ENCODE measurements at places on chromosomes 12 and 14. TPM values are rescaled to one million over a fixed set of nuclear protein-coding genes. Genes with fewer than 3 reads are reported as not detected.

DNA sequence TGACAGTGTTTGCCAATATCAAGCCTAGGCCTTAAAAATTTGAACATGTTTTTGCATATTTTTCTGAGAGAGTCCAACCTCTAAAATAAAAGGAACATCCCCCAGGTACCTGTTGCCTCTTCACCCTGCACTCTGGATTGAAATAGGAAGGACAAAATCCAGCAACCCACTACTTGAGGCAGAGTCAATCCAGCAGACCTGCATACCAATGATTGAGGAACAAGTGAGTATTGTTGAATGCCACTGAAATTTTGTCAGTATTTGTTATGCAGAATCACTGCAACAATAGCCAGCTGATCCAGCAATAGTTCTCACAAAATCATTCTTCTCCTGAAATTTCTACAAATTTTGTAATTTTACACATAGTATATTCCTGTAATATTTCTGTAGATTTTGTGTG lies 460.6 kb upstream of the FOXG1 start:
- DNase-seq = no peak

The LUM gene
- not detected for total RNA-seq

The STON2 gene
- 1.7 TPM for total RNA-seq

GRCh38 chr14:32478050-32478449 lies 149.0 kb downstream of the AKAP6 start:
- DNase-seq = no peak

DNA sequence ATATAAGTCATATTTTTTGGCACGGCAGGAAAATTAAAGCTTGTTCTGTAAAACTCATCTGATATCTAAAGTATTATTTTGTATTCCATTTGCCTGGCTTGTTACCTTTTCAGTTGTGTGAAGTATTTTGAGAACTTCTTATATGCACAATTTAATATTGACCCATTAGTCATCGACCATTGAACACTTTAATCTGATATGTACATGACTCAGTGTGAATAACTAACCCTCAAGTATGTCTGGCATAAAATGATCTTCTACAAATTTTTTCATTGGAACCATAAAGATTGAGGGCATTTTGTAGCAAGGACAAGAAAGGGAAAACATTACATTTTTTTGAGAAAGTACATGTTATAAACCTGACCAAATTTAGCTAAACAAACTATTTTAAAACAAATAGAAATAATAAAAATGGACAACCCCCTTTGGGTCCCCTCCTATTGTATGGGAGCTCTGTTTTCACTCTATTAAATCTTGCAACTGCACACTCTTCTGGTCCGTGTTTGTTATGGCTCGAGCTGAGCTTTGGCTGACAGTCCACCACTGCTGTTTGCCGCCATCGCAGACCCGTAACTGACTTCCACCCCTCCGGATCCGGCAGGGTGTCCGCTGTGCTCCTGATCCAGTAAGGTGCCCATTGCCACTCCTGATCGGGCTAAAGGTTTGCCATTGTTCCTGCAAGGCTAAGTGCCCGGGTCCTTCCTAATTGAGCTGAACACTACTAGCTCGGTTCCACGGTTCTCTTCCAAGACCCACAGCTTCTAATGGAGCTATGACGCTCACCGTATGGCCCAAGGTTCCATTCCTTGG lies 118.8 kb downstream of the SLC6A15 start:
- DNase-seq = no peak

- DNase-seq = no peak
Measured at GRCh38 chr14:90995785-90996184, 64.7 kb downstream of the RPS6KA5 start.

The SLC5A8 gene
- total RNA-seq = not detected

The SERPINA9 gene
- total RNA-seq = not detected

The SDR39U1 gene
- total RNA-seq = 100 TPM

GRCh38 chr12:120468821-120469449 lies 613 bp downstream of the SRSF9 start:
- peak; percentile 40 for DNase-seq

The MYH7 gene
- total RNA-seq = not detected

DNA sequence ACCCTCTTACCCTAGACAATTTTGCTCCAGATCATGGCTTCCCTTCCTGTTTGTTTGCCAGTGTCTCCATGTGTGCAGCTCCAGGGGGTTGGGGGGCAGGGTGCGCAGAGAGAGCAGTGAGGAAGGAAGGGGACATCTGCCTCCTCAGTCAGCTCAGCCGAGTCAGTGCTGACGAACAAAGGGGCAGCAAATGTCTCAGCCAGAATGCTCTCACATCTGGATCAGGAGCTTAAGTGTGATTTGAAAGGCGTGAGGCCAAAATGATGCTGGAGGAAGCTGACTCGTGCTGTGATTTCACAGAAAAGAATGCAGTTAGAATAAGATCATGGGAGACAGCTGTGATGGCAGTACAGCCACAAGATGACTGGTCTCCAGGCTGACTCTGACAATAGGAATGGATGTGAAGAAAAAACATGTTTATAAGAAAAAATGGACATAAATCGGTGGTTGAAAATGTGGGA lies 27.1 kb upstream of the CDK17 start:
- no peak for DNase-seq

DNA sequence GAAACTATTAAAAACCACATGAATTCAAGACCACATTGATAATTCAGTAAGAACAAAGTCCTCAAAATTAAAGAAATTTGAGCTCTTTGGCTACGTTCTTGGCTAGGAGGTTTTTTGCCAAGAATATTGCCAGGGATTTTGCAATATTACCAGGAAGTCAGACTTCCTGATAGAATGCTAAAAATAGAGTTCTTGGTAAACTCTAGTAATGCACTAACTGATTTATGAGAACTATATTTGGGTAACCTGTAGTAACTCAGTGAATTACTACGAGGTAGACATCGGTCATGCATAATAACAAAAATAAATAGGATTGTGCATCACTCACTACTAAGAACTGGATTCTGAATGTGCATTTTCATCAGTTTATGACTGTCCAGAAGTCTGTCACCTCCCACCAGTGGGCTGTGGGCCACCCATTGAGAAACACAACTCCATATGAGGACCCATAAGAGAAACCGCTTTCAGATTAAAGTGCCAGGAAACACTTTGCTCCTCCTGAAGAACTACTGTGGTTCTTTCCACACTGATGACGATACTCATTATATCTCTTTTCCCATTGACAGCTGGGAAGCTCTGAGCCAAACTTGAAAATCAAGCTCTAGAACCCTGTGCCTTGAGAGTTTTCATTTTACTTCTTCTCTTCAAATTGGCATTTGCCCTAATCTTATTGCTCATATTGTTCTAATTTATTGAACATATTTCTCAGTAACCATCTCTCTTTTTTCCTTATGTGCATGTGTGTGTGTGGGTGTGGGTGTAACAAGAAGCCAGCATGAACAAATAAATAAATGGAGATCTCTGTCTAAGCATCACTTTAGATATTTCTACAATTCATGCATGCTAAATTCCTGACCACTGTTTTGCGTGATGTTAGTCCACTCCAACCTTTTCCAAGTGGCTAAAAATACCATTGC lies 116.6 kb downstream of the BCL11B start:
- DNase-seq = no peak

GRCh38 chr12:121516437-121517011 lies 64.3 kb downstream of the KDM2B start:
- no peak for DNase-seq

The CRACR2A gene
- 59.8 TPM for total RNA-seq

DNA sequence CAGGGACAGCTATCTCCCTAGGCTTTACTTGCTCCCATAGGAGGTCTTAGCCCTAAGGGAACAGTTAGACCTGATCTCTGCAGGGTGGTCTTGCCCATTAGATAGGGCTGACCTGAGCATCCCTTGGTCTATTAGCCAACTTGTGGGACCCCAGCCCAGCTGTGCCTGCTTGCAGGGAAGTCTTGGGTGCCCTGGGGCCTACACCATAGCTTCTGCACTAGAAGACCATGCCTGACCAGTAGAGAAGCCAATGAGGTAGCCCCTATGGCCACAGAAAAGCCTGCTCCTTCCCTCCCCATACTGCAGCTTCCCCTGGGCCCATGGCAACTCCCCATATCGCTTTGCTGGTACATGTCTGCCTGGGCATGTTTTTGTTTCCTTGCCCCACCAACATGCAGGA lies 1049.1 kb downstream of the TRHDE start:
- no peak for DNase-seq

DNA sequence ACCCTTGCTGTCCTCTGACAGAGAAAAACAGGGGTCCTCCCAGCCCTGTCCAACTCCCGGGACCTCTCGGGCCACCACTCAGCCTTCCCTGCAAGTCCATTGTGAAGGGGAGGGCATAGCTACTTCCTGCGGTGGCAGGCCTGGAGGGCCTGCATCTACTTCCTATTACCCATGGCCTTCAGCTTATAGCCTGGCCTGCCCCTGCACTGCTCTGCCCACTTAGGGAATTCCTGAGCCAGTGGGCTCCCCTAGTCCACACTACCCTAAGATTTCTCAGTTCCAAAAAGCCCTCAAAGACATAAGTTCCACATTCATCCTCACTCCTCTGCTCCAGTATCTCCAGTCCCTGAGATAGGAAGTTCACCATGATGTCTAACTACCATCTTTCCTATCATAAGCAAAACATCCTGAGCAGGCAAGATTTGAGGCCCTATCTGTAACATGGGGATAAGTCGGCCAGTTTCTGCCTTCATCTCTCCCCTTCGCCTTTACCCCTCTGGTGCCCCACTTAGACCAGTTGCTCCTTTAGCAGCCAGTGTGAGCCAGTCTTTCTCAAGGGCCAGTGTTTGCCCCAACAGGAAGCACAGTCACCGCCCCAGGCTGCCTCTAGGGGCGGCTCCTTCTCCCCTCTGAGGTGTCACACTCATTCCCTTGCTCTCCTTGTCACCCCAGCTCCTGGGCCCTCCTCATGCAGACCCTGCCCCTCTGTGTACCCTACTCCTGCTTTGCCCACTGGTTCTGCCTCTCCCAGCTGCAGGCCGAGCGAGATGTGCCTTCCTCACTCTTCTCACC lies 10.9 kb downstream of the HDAC7 start:
- DNase-seq = peak; percentile 60

- no peak for DNase-seq
Measured at GRCh38 chr12:52495389-52495788, 2.3 kb upstream of the KRT6A start.

- no peak for DNase-seq
Measured at GRCh38 chr14:39998854-39999253, 566.6 kb upstream of the FBXO33 start.

DNA sequence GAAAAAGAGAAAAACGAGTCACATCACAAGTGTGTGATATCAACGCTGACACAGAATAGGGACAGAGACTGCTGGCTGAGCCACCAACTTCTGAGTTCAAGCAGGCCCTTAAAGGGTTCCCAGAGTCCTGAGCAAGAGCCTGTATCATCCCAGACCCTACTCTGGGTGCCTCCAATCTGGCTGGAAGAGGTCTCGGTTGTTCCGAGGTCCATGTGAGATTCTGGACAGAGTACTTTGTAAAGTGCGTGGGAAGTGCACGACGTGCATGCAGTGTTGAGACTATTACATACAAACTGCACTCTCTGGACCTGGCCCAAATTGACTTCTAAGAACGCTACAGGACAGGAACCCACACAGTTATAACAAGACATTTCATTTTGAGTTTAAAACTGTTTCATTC lies 40.6 kb downstream of the MOK start:
- no peak for DNase-seq

GRCh38 chr12:68623984-68624383 lies 13.3 kb downstream of the RAP1B start:
- no peak for DNase-seq

DNA sequence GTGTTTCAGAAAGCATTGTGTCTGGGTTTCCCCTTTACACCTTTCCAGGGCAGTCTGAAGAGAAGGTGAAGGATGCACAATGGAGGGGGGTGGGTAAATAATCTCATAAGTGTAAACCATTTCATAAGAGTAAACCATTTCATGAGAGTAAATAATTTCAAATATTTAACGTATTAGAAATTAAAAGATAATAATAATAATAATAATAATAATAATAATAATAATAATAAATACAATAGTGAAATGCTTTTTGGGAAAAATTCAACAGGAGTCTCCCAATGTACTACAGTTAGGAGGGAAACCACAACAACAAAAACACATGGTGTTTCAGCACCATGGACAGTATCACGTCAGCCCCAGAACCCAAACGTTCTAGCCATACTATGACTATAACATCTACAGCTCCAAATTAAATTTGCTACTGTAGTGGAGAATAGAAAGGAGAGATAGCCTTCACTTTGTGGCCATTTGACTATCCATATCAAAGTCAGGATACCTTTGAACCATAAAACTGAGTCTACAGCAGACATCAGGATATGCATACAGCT lies 691.8 kb downstream of the BCL11B start:
- DNase-seq = no peak

The CCDC197 gene
- not detected for total RNA-seq

- no peak for DNase-seq
Measured at GRCh38 chr12:65822732-65823512, 1.4 kb upstream of the HMGA2 start.

DNA sequence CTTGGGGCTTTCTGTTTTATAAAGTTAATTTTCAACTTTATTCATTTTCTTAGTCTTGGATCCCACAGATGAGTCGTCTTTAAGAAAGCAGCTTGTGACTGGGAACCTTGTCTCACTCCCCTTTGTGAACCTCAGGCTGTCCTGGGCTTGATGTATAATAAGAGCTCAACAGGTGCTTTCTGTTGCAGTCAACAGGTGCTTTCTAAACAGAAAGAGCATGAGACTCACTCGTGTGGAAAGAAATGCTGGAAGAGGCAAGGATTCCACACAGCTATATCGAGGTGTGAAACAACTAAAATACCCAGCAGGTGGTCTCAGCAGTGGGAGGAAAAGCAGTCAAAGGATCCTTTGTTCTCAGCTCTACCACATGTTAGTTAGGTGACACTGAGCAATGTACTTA lies 398.9 kb downstream of the EGLN3 start:
- DNase-seq = no peak

The SLC48A1 gene
- 4.4 TPM for total RNA-seq

All from natural killer cell (primary cell).